T1000 (cell line): ENCODE measurements at places on chromosomes 4 and X.

DNA sequence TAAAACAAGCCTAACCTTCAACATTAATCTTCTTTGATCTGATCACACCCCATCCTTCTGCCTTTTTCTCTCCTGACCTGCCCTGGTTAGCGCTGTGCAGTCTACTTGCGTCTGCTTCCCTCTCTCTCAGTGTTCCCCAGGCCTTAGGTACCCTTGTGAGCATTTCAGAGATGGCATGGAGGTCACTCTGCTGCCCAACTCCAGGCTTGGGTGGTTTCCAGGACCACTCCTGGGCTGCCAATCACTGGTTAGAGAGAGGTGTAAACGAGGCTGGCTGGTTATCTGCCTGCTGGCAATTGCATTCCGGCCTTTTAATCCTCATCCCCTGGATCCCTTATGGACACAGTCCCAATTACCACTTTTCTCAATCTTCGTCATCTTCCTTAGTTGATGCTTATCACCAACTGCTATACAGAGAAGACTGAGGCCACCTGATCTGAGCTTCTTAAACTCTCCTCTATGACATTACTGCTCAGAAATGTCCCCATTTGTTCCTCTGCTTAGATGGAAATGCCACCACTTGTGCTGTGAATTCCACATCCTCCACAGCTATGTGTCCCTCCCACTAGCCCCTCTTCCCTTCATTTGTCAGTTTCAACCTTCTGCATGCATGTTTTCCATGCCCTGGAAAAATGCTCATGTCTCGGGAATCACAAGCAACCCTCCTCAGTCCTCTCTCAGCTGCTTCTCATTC is 29.0 kb upstream of the BCLAF3 start:
- no peak for DNase-seq

DNA sequence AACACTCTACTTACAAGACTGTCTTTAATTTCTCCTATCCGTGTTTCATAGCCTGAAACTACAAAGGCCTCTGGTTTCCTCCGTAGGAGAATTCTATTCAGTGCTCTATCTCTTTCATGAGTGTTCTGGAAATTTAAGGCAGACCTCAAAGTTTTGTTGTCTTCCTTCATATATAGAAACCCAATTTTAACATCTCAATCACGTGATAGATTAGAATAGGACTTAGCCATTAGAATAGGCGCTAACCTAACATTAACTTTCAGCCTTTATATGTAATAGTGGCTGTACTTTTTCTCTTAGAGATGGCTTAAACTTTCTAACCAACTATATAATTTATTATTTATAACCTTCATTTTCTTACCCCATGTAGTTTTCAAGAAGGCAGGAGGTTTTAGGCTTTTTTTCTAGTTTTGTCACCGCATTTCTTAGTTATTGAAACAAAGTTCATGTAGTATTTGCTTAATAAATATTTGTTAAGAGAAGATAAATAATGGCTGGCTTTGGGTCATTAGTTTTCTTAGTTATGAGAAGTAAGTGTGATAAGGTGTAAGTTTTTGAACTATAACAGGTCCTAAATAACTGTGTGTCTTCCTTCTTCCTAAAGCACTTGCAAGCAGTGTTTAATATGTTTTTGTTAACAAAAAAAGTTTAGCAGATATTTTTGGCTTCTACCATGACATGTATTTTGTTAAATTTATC is 1504.6 kb upstream of the ADGRL3 start:
- no peak for DNase-seq

DNA sequence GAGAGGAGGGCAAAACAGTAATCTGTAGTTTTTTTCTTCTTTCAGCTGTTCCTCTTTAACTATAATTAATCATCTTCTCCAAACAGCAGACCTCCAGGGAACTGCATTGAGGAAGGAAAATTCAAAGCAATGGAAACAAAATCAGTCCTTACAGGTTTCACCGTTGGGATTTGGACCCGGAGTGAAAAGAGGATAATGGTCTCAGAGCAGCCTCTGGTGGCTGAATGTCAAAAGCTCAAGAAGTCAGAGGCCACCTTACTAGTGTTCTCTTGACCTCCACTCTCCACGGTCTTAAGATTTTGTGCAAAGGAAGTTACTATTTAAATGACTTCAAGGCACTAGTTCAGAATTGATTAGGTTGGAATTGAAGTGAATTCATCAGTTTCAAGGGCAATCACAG is 16.0 kb upstream of the MID1 start:
- no peak for DNase-seq

DNA sequence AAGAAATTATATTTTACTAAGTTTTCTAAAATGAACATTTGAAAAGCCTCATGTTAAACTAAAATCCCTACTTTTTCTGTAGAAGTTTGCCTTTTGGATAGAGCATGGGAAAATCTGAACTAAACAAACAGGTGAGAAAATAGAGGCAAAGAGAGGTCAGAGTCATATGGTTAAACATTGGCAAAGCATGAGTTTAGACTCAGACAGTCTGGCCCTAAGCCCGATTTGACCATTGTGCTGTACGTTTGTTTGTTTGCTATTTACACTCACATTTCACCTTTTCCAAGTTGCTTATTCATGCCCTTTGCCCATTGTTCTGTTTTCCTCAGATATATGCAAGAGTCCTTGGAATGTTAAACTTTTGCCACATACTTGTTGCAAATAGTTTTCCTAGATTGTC is 85.4 kb downstream of the TIGD2 start:
- DNase-seq, result no peak

GRCh38 chr4:176123710-176124407 is 58.2 kb downstream of the WDR17 start:
- DNase-seq, result no peak

- DNase-seq, result no peak
These were observed 36.7 kb upstream of the ANK2 start for GRCh38 chr4:113012786-113013185.

DNA sequence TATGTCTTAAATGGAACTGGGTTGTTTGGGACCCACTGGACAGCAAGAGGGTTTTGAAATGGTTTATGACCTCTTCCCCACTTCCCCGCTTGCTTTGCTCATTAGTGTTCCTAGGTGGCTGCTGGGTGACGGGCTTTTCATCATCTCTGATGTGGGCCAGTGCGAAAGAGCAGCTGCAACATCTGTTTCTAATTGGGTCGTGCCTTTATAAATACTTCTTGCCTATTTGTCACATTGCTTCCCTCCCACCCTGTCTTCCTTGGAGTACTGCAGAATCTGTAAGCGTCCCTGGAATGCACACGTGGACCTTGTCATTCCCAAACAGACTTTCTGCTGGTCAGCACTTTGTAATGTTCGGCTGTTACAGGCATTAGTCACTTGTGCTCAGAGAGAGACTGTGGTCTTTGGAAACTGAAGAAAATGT is 35.2 kb downstream of the SEPTIN11 start:
- DNase-seq, result peak; percentile 39

GRCh38 chr4:91909963-91910362 is 393.8 kb upstream of the GRID2 start:
- no peak for DNase-seq

- DNase-seq, result no peak
These were observed 2.1 kb downstream of the UGT8 start for GRCh38 chr4:114600672-114601071.

GRCh38 chrX:22116605-22117546 is 84.8 kb downstream of the PHEX start:
- no peak for DNase-seq

DNA sequence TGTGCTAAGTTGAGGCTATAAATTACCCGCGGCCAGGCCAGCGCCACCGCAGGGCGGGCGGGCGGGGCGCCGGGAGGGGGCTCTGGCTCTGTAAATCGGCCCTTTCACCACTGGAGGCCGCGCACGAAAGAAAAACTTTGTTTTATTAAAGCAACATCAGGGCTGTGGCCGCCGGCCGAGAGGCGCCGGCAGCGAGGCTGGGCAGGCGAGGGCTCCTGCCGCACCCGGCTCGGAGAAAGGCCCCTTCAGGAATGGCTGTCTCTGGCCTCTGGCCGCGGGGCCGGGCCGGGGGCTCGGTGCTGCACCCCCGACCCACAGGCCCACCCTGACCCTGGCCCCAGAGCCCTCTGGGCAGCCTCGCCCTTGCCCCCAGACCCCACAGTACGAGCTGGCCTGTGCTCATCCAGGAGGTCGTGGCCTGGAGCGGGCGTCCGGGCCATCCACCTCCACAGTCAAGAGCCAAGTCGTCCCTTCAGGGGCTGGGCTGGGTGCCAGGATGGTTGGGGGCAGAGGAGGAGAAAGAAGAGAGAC is 29.5 kb upstream of the FGFR3 start:
- no peak for DNase-seq

DNA sequence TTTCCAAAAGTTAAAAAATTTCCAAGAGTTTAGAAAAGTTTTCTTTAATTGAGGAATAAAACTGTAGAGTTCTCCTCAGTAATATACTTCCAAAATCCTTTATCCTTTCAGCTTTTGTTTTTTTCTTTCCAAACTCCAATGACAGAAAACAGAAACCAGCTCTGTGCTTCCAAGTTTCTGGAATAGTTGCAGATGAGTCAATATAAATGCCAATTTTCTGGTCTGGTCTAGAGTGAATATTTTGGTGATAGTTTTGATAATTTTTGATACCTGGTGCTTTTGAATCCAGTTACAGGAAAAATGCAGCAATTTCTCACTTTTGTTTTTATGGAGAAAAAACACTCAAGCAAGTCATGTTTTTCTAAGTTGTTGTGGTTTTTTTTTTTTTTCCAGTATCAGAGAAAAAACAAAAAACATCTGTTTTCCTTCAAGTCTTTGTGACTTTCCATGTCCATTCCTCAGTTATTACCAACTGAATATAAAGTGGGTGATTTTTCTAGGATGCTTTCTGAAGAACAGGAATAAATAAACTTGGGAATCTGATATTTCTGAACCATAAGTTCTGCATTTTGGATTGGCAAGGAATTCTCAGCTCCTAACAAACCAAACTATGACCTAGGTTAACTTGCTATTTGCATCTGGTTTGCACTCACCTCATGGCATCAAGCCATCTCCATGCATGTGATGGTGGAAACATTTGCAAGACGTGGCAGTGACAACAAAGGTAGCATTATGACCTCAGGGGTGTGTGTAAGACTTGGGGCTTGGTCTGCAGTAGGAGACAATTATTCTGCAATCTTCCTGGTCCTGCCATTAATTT is 139.1 kb downstream of the VEGFC start:
- no peak for DNase-seq

DNA sequence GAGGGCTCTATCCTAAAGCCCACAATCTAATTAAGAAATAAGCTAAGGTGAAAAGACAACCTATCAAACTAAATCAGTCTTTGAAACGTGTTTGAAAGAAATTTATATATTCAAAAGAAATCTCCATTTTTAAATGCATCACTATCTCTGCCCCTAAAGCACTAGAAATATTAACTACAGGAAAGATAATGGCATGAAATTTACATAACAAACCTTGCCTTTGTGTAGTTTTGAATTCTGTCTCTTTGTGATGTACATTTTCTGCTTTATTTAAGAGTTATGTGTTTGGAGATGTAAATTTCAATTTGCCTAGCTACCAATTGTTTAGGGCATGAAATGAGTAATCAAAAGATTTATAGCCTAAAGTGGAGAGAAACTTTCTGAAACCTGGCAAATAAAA is 286.1 kb upstream of the TBX22 start:
- DNase-seq, result no peak

DNA sequence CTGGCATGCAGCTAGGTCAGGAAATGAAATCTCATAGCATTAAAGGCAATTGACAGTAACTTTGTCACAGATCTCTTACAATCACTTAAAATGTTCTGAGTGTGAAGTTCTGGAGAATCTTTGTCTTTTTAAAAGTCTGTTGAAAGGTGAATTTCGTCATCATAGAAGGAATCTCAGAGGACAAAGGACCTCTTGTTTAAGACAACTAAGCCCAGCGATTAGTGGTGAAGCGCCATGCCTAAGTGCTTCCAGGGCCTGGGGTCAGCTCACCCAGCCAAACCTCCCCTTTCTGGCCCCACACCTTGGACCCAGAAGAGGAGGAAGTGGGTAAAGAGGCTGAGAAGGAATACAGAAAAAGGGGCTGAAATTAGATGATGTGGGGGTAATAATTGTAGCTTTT is 8.5 kb downstream of the FRMD7 start:
- DNase-seq, result no peak

- DNase-seq, result peak; percentile 29
These were observed 122.3 kb upstream of the TBL1X start for GRCh38 chrX:9342561-9343051.

- DNase-seq, result no peak
These were observed 34.4 kb downstream of the PF4 start for GRCh38 chr4:73947239-73947985.

GRCh38 chr4:22237846-22238494 is 277.9 kb downstream of the ADGRA3 start:
- DNase-seq, result no peak

GRCh38 chr4:36065274-36065871 is 178.9 kb downstream of the ARAP2 start:
- DNase-seq, result no peak

GRCh38 chr4:169062897-169063244 is 52.8 kb upstream of the CBR4 start:
- DNase-seq, result no peak

DNA sequence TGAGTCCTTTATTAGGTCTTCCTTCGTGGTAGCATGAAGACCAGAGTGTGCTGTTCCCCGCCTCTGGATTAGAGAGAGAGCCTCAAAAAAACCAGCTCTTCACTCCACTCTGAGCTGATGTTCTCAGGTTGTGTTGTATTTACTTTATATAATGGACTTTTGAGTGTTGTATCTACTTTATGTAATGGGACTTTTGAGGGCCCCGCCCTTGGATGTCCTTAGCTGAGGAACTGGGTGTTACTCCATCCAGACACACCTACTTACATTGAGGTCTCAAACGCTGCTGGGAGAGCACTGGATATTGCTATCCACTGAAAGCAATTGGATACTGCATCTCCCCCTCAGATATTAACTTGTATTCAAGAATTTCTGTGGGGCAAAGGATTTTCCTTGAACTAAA is 28.2 kb downstream of the ATP8A1 start:
- no peak for DNase-seq
